Stimulated activated CD8-positive, alpha-beta memory T cell treated with anti-CD3 and anti-CD28 coated beads, Interleukin-7, amount 100 ng/mL, for 24 hours (primary cell): ENCODE measurements at places on chromosomes 6 and 20.

- DNase-seq = peak; percentile 61
Observed at GRCh38 chr6:31729515-31729978, 448 bp upstream of the DDAH2 start.

DNA sequence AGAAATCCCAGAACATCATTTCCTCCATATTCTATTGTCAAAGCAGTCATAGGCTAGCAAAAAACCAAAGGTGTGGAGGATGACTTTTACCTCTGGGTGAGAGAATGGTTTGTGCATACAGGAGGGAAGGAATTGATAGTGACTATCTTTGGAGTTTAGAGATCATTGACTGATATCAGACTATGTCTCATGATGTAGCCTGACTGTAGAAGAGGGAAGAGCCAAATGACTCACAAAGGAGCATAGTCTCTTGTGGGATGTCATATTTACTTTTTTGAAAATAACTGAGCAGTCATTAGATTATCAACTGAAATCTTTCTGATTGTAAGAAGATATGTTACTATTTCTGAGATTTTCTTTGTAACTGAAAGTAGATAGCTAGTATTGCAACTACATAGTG is 158.5 kb downstream of the FLRT3 start:
- no peak for DNase-seq

GRCh38 chr6:33575211-33575610 is 4.9 kb downstream of the BAK1 start:
- no peak for DNase-seq

- DNase-seq = no peak
Observed at GRCh38 chr6:130970839-130971410, 92.1 kb downstream of the EPB41L2 start.

- DNase-seq = no peak
Observed at GRCh38 chr6:125220712-125221111, 67.1 kb downstream of the TPD52L1 start.

- DNase-seq = no peak
Observed at GRCh38 chr6:7126754-7127153, 19.0 kb downstream of the RREB1 start.

GRCh38 chr6:68317366-68317765 is 317.7 kb upstream of the ADGRB3 start:
- no peak for DNase-seq

GRCh38 chr6:143498428-143498827 is 13.1 kb downstream of the FUCA2 start:
- no peak for DNase-seq
